ENCODE measurements at places on chromosomes 3 and 15.

DNA sequence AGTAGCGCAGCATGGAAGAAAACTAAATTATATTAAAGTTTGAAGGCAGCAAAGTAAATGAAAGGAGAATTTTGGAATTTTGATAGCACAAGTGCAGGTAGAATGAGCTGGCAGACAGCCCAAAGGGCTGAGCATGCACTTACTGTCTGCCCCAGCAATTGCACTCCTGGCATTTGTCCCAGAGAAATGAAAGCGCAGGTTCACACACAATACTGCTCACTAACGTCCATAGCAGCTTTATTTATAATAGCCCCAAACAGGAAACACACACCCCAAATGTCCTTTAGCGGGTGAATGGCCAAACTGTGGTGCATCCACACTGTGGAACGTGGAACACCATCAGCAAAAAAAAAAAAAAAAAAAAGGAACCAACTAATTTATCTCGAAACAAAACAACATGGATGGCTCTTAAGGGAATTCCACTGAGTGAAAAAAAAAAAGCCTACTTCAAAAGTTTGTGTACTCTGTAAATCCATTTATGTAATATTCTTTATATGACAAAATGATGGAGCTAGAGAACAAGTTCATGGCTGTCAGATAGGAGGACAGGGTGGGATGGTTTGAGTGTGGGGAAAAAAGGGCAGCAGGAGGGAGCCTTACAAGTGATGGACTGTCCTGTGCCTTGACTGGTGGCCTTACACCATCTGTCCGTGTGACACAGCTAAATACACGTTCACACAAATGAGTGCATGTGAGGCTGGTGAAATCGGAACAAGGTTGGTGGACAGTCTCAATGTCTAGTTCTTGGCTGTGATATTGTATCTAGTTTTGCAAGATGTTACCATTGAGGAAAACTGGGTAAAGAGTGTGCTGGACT lies 6.0 kb upstream of the TM2D3 start:
- no peak for DNase-seq

DNA sequence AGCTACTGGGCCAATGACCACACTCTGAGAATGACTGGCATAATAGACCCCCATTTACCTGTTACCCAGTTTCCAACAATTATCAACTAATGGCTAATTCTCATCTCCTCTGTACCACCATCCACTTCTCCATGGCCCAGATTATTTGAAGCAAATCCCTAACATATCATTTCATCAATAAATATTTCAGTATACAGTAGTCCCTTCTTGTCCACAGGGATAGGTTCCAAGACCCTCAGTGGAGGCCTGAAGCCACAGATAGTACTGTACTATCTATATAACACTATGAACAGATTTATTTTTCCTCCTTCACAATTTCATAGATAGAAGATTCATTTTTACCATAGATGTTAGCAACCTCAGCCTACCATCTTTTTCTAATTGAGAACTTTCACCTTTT lies 68.3 kb downstream of the IFT80 start:
- DNase-seq: no peak

DNA sequence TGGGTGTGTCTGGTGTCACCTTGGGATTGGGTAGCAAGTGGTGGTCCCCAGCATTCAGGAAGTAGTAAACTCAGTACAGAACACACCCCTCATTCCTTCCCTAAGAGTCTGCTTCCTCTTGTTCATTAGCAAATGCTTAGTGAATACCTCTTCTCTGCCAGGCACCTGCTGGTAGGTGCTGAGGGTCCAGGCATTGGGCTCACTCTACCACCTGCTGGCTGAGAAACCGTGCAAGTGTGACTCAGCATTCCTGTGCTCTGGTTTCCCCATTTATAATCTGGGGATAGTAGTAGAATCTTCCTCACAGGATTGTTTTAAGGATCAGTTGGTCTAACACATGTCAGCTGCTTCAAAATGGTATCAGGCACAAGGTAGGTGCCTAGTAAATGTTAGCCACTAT lies 4.8 kb downstream of the SHF start:
- DNase-seq: no peak

- no peak for DNase-seq
Measured at GRCh38 chr3:13022348-13023234, 50.6 kb downstream of the IQSEC1 start.

DNA sequence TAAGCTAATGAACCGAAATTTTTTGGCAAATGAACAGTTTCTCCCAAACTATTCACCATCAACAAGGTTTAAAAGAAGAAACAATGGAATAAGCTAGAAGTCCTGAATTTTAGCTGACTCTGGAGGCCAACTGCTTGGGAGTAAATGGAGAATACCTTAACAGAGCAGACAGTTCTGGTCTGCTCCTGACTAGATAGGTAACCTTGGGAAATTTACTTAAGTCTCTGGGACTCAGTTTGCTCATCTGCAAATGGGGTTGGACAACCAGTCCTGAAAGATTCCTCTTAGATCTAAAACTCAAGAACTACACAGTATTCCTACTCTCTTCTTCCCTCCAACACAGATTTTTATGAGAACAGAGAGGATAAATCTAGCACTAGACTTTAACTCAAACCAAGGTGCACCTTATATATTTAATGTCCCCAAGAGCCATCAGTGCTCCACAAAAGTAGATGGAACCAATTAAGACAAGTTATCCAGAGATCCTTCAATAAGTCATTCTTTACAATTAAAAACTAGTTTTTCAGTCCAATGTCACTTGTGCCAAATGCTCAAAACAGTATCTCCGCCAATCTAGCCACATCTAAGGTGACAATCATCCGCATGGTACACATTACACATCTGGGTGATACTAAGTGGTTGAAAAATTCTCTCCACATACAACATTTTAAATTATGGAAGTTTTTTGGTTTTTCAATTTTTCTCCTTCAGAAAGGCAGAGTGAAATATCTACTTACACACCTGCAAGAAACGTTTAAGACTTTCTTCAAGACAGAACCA lies 1.5 kb downstream of the RHOA start:
- no peak for DNase-seq

DNA sequence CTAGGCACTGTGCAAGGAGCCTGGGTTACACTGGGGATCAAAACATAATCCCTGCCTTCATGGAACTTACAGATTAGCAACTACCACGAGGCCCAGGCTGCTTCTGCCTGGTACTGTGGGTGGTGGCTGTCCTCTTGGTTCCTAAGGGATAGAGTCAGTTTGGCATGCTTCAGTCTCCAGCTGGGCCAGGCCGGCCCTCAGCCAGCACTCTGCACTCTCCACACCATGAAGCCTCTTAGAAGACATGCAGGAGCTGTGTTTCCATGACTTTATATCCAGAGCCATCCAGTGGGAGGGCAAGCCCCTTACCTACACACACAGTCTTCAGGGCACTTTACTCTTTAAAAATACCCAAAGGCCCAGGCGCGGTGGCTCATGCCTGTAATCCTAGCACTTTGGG lies 54.4 kb downstream of the ATP1B3 start:
- DNase-seq: no peak

GRCh38 chr15:83685916-83686332 lies 32.0 kb downstream of the ADAMTSL3 start:
- DNase-seq: no peak

DNA sequence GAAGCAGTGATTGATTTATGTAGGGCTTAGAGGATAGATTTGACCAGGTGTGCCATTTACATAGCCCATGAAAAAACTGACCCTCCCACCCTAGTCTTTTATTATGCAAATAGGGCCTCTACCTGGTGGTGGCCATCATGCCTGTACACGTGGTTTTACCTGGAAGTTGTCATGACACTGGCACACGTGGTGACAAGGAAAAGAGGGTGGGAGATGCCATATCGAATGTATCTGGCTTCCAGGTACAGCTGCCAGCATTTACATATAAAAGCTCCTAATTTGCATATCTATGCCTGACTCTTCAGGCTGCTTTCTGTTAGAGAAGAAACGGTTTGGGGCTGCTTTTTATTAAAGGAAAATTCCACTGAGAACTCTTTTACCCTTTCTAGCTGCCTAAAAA lies 35.0 kb upstream of the DNAJC13 start:
- no peak for DNase-seq

DNA sequence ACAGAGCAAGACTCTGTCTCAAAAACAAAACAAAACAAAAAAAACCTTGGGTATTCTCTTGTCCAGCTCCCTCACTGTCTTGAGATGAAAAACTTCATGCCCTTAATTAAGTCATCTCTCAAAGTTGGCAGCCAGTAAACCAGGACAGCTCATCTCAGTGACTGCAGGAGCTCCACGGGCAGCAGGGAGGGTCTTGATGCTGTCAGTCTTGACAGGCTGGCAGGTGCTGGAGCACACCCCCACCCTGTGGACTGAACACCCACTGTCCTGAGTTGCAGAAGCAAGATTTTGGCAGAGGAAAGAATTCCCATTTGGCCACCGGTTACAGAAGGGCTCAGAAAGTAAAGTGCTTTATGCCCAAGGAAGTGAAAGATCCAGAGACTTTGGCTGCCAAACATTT lies 8.0 kb downstream of the DNAJA4 start:
- DNase-seq: no peak

DNA sequence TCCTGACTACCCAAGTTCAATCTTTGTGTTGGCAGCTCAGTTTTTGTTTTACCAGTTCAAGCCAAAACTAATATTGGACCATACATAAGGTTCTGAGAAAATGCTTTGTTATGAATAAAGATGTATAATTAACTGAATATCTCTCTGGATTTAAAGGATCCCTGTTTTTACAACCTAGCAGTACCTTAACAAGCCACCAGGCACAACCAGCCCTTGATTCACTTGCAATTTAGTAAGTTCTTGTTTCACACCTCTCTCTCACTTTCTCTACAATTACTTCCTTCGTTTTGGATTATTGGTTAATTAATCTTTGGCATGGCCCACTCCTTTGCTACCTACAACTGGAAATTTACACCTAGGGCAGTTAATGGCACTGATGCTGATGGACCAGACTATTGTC lies 531.9 kb downstream of the SQOR start:
- no peak for DNase-seq

GRCh38 chr3:16508243-16508578 lies 5.3 kb downstream of the RFTN1 start:
- DNase-seq: no peak

DNA sequence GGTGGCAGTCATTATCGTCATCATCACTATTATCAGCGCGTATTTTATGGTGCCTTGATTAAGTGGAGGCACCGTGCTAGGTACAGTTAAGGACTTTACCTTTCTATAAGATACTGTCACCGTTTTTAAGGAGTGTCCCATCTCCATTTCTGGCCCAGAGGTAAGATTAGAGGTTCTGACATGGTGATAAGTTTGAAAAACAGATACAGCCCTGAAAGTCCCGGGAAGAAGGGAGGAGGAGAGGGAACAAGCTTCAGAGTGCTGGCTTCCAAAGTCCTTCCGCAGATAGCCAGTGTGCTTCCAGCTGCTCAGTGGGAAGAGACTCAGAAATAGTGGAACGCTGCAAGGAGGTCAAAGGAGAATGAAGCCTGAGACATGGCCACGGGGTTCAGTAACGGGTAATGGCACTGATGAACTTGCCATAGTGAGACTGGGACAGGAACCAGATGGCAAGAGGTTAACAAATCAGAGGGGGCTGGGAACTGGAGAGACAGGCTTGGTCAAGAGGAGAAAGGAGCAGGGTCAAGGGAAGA lies 9.1 kb upstream of the TM4SF4 start:
- DNase-seq: no peak

- no peak for DNase-seq
Measured at GRCh38 chr3:118977118-118977517, 57.5 kb downstream of the IGSF11 start.

GRCh38 chr3:98199020-98199419 lies 32.5 kb downstream of the OR5H15 start:
- no peak for DNase-seq

GRCh38 chr15:61584410-61584809 lies 355.3 kb upstream of the RORA start:
- no peak for DNase-seq

DNA sequence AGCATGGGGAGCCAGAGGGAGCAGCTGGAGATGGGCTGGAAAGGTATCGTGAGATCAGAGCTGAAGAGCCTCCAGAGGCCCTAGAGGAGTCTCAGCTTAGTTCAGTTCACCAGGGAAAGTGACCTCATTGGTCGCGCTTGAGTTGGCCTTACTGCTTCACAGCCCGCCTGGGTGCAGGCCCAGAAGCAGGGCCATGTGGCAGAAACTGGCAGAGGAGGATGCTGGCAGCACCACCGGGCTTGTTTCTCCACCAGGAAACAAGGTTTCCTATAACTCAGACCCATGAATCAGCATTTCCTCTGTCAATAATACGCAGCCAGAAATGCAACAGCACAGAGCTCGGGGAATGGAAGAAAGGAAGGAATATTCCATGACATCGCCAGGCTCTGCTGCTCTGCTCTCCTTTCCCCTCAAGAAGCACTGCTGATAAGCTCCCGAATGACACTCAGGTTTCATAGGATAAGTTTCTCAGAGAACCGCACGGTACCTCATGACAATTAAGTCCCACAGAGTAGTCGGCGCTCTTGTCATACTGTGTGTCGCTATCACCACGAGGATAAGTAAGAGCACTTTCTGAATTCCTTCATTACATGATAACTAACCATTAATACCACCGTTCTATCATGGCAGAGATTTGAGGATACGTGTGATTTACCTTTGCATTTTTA lies 147.1 kb upstream of the LPP start:
- DNase-seq: no peak

All from HCT116 (cell line).